Upper lobe of right lung (tissue), 1 donor: ENCODE measurements at places on chromosomes 6 and 20. TPM values are rescaled to one million over a fixed set of nuclear protein-coding genes. Genes with fewer than 3 reads are reported as not detected.

DNA sequence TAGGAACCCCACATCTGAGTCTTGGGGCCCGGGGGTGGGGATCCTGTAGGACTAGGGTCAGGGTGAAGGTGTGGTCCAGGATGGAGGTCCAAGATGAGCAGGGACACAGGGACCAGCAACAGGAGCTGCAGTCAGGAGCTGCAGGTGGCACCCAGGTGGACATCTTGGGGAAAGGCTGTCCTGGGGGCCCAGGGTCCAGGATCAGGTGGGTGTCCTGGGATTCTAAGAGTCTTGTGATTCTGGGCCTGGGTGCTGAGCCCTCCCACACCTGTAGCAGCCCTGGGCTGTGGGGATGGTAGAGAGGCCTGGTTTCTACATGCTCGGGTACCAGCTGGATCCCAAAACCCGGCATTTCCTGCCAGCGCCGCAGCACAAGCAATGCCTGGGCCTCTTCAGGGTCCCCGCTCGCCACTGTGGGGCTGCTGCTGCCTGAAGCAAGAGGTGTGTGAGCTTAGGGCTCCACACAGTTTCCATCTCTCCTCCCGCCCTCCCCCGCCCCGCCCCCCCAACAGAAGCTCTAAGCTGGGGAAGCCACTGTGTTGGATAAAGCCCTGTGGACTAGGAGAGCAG is 20.7 kb downstream of the ERGIC3 start:
- H3K27me3 ChIP-seq = no peaks in the 10 kb centered on the region
- peak; percentile 42 for DNase-seq
- H3K27ac ChIP-seq = no peak overlapping the region
- H3K4me3 ChIP-seq = no peak overlapping the region

- DNase-seq = no peak
- no peak overlapping the region for H3K27ac ChIP-seq
- no peaks in the 10 kb centered on the region for H3K4me1 ChIP-seq
- no peaks in the 10 kb centered on the region for H3K36me3 ChIP-seq
Measured at GRCh38 chr20:43681991-43682410, 15.1 kb downstream of the MYBL2 start.

Gene DEFB124
- total RNA-seq = not detected

DNA sequence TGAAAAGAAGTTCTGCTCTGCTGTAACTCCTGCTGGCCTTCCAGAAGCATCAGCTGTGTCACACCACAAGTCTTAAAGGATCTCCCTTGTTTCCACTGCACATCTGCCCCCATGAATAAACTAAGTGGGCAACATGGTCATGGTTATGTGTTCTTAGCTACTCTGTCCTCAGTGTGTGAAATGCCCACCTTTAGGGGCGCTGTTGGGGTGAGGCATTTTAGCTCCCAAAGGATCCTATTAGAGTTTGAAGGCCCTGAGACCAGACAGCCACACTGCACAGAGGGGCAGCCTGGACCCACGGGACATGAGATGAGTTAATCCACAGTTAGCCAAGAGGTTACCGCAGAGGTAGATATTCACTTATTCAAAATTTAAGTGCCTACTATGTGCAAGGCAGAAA is 294.3 kb upstream of the QKI start:
- H3K4me1 ChIP-seq = no peaks in the 10 kb centered on the region
- H3K27me3 ChIP-seq = no peaks in the 10 kb centered on the region
- no peaks in the 10 kb centered on the region for H3K36me3 ChIP-seq
- DNase-seq = no peak
- H3K4me3 ChIP-seq = no peak overlapping the region

Gene RBM24
- 0.49 TPM for total RNA-seq

DNA sequence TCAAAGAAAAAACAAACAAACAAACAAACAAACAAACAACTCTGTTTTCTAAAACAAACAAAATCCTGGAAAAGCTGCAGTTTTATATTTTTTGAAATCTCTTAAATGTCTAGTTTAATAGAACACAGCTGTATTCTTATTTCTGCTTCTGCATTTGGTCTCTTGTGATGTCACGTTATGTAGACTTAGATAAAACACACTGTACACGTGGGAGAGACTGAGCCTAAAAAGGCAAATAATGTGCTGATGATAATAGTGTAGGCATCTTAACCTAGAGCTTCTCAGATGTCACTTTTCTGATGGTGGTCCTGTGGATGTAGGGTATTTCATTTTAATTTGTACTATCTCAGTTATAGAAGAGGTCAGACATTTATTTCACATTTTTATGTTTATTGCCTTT is 261.7 kb downstream of the UTRN start:
- no peaks in the 10 kb centered on the region for H3K27me3 ChIP-seq
- H3K4me3 ChIP-seq = no peak overlapping the region
- DNase-seq = no peak
- H3K36me3 ChIP-seq = peaks cover 99% of the 10 kb centered on the region
- H3K27ac ChIP-seq = no peak overlapping the region
- H3K4me1 ChIP-seq = no peaks in the 10 kb centered on the region

GRCh38 chr6:1560281-1561058 is 49.2 kb upstream of the FOXC1 start:
- no peaks in the 10 kb centered on the region for H3K36me3 ChIP-seq
- DNase-seq = no peak
- no peaks in the 10 kb centered on the region for H3K27me3 ChIP-seq
- no peak overlapping the region for H3K4me3 ChIP-seq
- no peaks in the 10 kb centered on the region for H3K4me1 ChIP-seq

DNA sequence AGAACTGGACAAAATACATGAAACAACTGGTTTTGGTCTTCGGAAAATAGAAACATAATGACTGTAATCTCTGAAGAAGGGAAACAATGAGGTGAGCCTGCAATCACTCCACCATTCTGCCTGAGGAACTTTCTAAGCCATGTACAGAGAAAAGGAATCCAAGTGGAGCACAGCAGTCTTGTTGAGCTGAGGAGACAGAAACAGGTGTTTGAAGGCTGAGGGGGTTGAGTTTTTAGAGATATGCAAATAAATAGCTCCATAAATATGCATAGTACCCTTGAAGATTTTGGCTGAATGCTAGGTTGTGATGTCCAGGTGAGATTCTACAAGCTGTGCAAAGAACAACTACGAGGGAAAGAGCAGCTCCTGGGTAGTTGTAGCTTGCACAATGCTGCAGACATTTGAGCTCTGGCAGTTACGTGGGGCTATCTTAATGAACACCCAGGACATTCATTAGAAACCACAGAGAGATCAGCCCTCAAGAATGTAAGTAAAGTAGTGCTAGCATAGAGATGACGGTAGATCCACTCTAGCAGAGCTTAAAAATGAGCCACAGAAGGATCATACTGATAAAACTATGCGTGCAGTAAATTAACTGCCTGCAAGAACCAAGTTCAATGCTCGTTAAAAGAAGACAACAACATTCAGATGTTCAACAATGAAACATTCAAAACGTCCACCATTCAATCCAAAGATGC is 24.3 kb downstream of the TUBB2B start:
- no peak for DNase-seq
- no peaks in the 10 kb centered on the region for H3K4me1 ChIP-seq
- no peak overlapping the region for H3K4me3 ChIP-seq
- H3K27me3 ChIP-seq = no peaks in the 10 kb centered on the region

DNA sequence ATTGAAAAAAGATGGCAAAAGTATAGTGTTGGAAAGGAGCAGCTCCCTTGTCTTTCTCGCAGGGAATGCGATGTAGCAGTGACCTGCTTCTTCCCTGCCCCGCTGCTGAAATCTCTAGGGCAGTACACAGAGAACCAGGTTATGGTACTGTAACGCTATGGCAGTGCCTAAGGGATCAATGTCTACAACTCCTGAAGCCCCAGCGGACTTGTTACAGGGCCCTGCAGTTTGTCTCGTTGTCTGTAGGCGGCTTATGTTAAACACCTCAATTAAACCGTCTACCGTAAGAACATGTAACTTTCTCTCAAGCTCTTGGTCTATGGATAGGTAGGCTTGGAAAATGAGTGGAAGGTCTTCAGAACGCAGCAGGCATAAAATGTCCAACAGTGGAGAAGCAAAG is 44.8 kb upstream of the SLC17A4 start:
- no peak overlapping the region for H3K27ac ChIP-seq
- DNase-seq = no peak
- H3K4me1 ChIP-seq = no peaks in the 10 kb centered on the region
- no peaks in the 10 kb centered on the region for H3K27me3 ChIP-seq
- H3K4me3 ChIP-seq = no peak overlapping the region

Gene ANKRD6
- total RNA-seq = 20.2 TPM

DNA sequence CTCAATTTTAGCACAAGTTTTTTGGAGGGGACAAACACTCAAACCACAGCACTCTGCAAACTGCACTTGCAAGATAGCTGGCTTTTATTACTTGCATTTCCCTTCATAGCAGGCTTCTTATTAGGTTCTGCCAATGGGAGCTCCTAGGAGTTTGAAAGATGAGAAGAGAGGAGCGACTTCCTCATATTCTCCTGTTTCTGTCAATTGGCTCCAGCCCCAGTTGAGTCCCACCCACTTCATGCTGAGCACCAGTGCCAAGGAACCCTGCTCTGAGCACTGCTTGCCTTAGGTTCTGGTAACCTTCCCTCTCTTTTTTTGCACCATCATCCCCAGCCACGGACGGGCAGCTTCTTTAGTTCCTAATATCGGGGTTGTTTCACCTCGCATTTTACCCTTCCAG is 67.9 kb downstream of the PSMB1 start:
- DNase-seq = no peak
- no peak overlapping the region for H3K4me3 ChIP-seq
- H3K27ac ChIP-seq = no peak overlapping the region
- no peaks in the 10 kb centered on the region for H3K36me3 ChIP-seq
- no peaks in the 10 kb centered on the region for H3K27me3 ChIP-seq

Gene TULP4
- total RNA-seq = 94.1 TPM

GRCh38 chr6:136426627-136427377 is 123.4 kb downstream of the MAP7 start:
- no peak for DNase-seq
- no peaks in the 10 kb centered on the region for H3K27me3 ChIP-seq
- H3K4me1 ChIP-seq = no peaks in the 10 kb centered on the region

GRCh38 chr6:158879180-158879579 is 60.0 kb upstream of the EZR start:
- no peaks in the 10 kb centered on the region for H3K36me3 ChIP-seq
- H3K4me1 ChIP-seq = no peaks in the 10 kb centered on the region
- no peak for DNase-seq
- H3K4me3 ChIP-seq = no peak overlapping the region

DNA sequence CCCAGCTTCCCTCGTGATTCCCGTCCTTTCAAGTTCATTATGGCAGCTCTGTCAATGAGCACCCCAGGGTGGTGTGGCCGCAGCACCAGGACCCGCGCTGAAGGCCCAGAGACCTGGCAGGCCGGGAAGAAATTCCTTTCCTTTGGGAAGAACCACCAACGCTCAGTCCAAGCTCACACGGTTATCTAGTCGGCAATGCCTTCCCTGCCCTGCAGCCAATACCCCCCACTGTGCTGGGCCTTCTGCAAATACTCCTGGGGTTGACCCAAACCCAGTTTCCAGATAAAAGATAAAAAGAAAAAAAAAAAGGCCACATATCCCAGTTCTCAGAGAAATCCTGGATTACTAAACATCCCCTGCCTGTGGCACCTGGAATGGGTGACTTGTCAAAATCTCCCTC is 28.7 kb downstream of the PXDC1 start:
- peaks cover 63% of the 10 kb centered on the region for H3K36me3 ChIP-seq
- no peaks in the 10 kb centered on the region for H3K27me3 ChIP-seq

DNA sequence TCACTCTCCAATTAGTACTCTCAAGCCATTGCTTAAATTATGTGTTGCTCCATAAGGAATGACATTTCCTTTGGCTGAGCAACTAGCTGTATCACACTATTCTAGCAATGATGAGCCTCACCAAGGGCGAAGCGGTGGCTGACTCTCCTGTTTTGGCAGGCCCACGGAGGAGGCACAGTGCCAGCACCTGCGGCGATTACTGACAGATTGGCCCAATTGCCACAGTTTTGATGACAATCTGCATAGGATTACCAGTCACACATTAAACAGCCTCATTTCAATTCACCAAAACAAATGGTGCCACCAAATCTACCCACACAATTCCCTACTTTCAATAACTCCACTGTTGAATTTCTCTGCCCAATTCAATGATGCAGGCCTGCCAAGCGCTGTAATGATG is 286.9 kb downstream of the PTPRK start:
- no peak overlapping the region for H3K27ac ChIP-seq
- no peaks in the 10 kb centered on the region for H3K4me1 ChIP-seq
- no peak overlapping the region for H3K4me3 ChIP-seq
- H3K27me3 ChIP-seq = no peaks in the 10 kb centered on the region
- H3K36me3 ChIP-seq = no peaks in the 10 kb centered on the region

DNA sequence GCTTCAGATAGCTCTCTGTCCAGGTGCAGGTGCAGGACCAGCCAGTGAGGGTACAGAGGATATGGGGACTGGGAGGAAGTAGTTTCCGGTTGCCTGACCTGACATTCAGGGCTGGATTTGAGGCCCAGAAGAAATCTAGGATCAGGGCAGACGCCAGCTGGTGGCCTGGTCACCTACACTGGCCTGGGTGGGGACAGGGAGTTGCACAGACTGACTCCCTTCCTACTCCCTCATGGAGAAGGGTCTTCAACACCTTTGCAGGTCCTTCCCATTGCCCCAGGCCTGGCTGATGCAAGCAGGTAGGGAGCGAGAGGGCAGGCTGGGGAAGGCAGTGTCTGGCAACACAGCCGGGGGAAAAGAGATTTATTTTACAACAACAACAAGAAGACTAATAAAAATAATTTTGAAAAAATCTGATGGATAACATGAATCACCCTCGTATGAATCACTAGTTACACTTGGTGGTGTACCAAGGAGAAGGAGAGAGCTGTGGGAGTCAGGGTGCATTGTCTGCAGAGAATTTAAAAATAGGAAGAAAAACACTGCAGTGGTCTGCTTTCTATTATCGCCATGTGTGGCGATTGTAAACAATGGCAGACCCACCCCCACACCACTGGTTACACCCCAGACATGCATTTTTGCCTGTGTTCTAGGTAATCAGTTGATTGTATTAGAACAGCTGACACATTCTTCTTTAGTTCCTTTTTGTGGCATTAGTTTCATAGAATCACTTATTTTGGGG is 62.3 kb upstream of the SNX9 start:
- no peaks in the 10 kb centered on the region for H3K36me3 ChIP-seq
- no peak overlapping the region for H3K27ac ChIP-seq
- H3K4me3 ChIP-seq = no peak overlapping the region
- no peak for DNase-seq
- peaks cover under 1% of the 10 kb centered on the region for H3K27me3 ChIP-seq

GRCh38 chr6:44649365-44650025 is 262.0 kb downstream of the CDC5L start:
- no peaks in the 10 kb centered on the region for H3K36me3 ChIP-seq
- H3K27ac ChIP-seq = no peak overlapping the region
- no peaks in the 10 kb centered on the region for H3K4me1 ChIP-seq
- H3K4me3 ChIP-seq = no peak overlapping the region

- no peak for DNase-seq
- no peaks in the 10 kb centered on the region for H3K4me1 ChIP-seq
- no peak overlapping the region for H3K27ac ChIP-seq
- no peak overlapping the region for H3K4me3 ChIP-seq
- no peaks in the 10 kb centered on the region for H3K36me3 ChIP-seq
Measured at GRCh38 chr6:40135491-40136072, 201.3 kb upstream of the MOCS1 start.

GRCh38 chr6:53937461-53937860 is 142.7 kb downstream of the LRRC1 start:
- DNase-seq = no peak
- H3K27me3 ChIP-seq = no peaks in the 10 kb centered on the region
- H3K36me3 ChIP-seq = no peaks in the 10 kb centered on the region
- H3K4me1 ChIP-seq = no peaks in the 10 kb centered on the region

Gene DEFB132
- not detected for total RNA-seq
